ENCODE measurements at places on chromosomes 16 and 17.
A peak's percentile ranks its signal among the peaks of the same experiment; 100 is the strongest.

GRCh38 chr17:77281904-77282367 lies 141.2 kb downstream of the SEC14L1 start:
- DNase-seq = no peak

GRCh38 chr16:82013139-82013538 lies 1.9 kb upstream of the SDR42E1 start:
- DNase-seq = no peak

DNA sequence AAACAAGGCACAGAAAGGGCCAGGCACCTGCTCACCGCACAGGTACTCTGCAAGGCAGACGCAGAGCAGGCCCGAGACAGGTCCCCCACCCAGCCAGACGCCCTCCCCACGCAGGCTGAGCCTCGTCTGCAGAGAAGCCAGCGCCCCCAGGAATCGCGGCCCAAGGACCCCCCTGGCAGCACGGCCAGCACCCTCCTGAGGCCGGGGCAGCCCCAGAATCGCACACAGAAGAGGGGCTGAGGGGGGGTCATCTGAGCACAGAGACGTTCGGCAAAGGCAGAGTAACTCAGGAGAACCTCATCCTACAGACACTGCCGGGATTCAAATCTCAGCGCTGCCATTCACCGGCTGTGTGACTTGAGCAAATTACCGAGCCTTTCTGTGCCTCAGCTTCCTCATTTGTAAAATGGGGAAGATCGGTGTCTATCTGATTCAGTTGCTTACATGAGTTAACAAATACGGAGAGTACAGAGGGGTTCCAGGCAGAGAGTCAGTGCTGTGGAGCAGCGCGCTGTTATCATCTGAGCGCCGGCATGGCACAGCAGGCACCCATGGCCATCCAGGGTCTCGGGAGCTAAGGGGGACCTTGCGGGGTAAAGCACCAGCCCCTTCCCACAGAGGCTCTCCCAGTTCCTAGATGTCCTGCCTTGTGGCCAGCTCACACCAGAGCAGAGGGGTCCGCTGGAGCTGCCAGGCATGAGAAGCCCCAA lies 10.4 kb downstream of the EMC6 start:
- DNase-seq = no peak

GRCh38 chr16:57540387-57540786 lies 2.1 kb upstream of the ADGRG5 start:
- DNase-seq = no peak

GRCh38 chr17:7281074-7281952 lies at the start of gene SLC2A4:
TSS of gene SLC2A4 (plus strand) at chr17:7281718. CDS start at chr17:7281935, 217 bp downstream.
- peak; percentile 67 for DNase-seq

DNA sequence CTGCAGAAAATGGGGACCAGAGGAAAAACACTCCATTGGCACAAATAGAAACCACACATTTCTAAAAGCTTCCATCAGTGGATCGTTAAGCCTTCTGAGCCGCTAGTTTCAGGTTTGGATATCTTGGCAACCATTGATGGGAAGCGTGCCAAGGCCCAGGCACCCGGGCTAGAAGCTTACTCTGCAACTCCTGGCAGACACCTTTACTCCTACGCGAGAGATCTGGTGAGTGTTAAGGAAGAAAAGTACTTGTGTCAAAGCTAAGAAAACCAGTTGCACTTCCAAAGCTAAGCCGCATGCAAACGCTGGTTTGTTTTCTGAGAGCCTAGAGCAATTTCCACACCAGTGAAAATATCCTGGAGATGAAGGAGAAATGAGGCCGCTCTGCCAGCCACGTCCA lies 472.4 kb downstream of the PMP22 start:
- DNase-seq = peak; percentile 12

GRCh38 chr17:28706471-28707338 lies 5.0 kb downstream of the PROCA1 start:
- no peak for DNase-seq

DNA sequence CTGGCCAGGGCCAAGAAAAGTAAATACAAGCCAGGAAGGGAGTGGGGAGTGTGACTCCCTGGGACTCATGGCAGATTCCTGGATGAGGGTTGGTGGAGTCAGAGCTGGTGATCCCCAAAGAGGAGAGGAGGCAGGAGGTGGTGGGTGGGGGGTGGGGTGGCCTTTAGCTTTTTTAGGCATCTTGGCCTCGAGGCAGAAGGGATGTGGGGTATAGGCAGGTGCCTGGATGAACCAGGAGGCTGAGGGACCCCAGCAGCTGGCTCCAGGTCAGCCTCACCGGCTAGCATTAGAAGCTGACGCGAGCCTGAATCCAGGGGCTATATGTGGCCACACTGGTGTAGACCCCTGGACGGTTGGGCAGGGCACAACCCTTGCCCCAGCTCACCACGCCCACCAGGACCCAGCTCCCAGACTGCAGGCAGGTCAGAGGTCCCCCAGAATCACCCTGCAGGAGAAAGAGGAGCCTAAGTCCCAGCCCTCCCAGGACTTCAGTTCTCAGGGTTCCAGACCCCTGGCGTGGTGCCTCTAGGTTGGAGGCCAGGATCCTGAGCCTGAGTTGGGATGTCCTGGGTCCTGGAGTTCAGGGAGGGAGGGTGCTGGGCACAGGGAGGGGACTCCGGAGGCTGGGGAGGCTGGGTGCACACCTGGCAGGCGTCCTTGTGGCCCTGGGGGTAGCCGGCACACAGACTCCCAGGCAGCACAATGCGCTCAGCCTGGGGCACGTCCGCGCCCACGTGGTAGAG lies 2.8 kb downstream of the PRSS33 start:
- DNase-seq = no peak

GRCh38 chr16:74450236-74450635 lies 29.0 kb upstream of the CLEC18B start:
- no peak for DNase-seq

DNA sequence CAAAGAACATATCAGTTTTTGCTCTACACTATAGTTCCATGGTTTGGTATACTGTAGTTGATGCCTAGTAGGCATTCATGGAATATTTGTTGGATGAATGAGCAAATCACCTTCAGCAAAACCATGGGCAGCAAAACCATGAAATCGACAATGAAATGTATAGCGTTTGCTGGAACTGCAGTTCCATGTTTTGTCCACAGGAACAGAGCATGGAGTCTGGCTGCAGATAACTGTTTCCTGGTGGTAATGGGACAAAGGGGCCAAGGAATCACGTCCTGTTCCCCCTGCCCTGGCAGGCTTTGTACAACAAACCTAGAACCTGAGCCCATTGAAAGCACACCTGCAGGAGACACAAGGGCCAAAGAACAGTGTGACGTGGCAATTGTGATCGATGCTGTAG lies 101.1 kb downstream of the USP31 start:
- no peak for DNase-seq

GRCh38 chr16:693766-694165 lies 3.6 kb upstream of the WDR24 start:
- no peak for DNase-seq

GRCh38 chr17:49817993-49818392 lies 29.5 kb downstream of the KAT7 start:
- no peak for DNase-seq

DNA sequence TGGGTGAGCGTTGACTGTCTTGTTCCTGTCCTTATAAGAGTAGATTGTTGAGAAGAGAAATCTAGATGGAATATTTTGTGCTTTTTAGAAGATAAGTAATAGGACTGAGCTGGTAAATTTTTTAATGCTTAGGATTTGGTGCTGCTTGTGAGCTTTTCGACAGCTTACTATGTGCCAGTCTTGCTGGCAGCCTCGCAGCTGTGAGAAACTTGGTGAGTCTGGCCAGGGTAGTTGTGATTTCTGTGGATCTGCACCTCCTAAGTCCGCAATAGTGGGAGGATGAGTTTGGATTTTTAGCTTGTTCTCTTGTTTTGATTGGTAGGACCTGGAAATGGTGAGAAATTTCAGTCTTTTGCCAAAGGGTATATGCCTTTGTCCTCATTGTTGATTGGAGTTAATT lies 3.6 kb downstream of the SOCS7 start:
- DNase-seq = no peak

DNA sequence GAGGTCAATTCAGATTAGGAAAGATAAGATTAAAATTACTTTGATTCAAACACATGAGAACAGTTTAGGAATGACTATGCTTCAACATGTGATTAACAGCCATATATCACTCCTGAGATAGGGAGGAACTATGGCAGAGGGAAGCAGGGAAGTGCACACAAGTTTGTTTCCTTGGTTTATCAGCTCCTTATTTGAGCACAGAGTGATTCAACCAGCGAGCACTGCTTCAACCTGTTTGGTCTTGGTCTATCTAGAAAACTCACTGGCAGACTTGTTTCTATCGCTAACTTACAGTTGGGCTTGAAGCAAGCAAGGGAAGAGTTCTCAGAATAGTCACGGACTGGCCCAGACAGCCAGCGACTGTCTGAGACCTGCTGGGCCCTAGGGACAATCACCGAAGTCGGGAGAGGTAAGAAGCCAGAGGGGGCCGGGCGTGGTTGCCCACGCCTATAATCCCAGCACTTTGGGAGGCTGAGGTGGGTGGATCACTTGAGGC lies 23.5 kb downstream of the TUBG1 start:
- DNase-seq = no peak

DNA sequence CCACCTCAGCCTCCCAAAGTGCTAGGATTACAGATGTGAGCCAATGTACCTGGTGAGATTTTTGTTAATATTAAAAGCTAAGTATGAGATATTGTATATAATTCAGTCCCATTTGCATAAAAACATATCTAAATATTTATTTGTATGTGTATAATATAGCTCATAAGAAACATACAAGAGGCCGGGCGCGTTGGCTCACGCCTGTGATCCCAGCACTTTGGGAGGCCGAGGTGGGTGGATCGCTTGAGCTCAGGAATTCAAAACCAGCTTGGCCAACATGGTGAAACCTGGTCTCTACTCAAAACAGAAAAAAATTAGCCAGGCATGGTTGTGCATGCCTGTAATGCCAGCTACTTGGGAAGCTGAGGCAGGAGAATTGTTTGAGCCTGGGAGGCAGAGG lies 16.8 kb upstream of the BCO1 start:
- no peak for DNase-seq

- no peak for DNase-seq
Measured at GRCh38 chr17:40848583-40849235, 18.3 kb downstream of the KRT12 start.

- DNase-seq = no peak
Measured at GRCh38 chr17:7667656-7668406, 17.1 kb downstream of the ATP1B2 start.

- no peak for DNase-seq
Measured at GRCh38 chr17:28173031-28173561, 130.6 kb downstream of the NLK start.

- DNase-seq = no peak
Measured at GRCh38 chr17:71099003-71099714, 929.8 kb downstream of the KCNJ2 start.

GRCh38 chr17:65754081-65754480 lies 192.6 kb upstream of the AXIN2 start:
- no peak for DNase-seq

GRCh38 chr17:40511136-40511535 lies 9.7 kb upstream of the TNS4 start:
- DNase-seq = no peak

DNA sequence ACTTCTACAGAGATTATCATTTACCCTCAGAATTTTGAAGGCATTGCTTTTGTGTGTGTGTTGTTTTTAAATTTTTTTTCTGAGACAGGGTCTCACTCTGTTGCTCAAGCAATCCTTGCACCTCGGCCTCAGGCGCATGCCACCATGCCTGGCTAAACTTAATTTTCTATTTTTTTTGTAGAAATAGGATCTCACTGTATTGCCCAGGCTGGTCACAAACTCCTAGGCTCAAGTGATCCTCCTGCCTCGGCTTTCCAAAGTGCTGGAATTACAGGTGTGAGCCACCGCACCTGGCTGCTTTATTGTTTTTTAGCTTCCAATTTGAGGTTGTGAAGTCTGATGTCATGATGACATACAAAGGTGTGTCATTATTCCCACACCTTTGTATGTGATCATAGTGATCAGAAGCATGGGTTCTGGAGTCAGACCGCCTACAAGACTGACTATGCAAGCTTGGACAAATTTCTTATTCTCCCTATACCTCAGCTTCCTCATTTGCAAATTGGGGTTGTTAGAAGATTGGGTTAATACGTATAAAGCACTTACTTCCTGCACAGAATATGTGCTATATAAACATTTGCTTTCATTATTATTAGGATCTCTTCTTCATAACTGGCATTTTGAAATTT lies 5.8 kb downstream of the SEPHS2 start:
- DNase-seq = no peak

- DNase-seq = no peak
Measured at GRCh38 chr17:1635675-1636465, 7.2 kb upstream of the SLC43A2 start.

DNA sequence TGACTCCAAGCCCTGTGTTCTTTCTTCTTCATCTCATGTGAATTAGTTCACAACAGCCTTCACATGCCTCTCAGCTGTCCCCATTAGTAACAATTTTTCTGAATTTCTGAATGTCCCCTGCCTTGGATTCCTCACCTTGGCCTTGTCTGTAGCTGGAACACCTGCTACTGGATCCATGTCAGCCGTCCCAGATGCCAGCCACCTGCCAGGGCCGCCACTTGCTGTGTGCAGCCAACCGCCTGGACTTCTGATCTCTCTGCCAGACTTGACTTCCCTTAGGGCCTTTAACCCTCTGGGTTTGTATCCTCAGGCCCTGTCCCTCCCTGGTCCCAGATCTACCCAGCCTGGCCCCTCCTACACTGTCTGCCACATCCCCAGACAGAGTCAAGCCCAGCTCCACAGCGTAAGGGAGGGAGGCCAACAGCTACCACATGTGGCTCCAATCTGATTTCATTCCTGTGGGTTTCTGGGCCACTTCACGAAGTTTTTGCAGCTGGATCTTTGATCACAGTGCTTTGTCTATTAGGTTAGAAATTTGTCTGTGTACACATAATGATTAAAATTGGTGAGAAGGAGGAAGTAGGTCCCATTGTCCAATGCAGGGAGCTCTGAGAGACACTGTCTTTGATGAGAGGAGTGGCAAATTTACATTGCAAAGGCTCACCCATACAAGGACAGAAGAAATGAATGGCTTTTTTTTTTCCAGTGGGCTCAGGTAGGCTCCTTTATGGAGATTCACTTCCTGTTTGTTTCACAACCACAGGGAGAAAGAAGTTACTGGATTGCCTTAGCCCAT lies 15.3 kb downstream of the MPP2 start:
- no peak for DNase-seq

DNA sequence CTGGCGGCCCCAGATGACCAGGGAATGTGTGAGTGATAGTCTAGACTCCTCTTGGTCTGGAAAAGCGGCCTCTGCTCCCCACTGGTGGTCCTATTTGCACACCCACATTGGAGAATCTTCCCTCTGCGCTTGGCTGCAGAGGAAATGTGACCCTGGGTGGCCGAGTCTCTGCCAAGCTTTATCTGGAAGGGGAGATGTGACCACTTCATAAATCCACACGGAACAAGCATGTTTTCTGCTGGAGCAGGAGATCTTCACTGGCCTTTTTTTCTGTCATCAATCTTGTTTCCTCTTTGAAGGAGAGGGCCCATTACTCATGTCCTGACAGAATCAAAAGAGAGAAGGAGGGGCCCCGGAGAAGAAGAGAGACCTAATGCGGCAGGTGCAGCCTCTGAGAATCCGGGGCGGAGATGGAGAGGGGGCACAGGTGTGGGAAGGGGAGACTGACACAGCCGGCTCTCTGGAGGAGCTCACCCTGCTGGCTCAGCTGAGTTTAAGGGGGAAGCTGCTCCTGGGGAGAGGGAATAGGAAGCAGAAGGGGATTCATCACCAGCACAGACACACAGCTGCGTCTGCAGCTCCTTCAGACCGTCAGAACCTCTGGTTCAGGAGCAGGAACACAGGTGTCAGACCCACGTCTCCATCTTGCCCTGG lies 116.3 kb downstream of the SOX9 start:
- DNase-seq = no peak

Data from astrocyte of the cerebellum (primary cell).